Activated CD4-positive, CD25-positive, alpha-beta regulatory T cell (primary cell): ENCODE measurements at places on chromosomes 16 and 17.
A peak's percentile ranks its signal among the peaks of the same experiment; 100 is the strongest.

- no peak for DNase-seq
Measured at GRCh38 chr17:72152387-72152929, 31.6 kb downstream of the SOX9 start.

- DNase-seq = no peak
Measured at GRCh38 chr17:32827227-32827626, 49.7 kb downstream of the MYO1D start.

- DNase-seq = no peak
Measured at GRCh38 chr16:49756775-49757558, 98.9 kb downstream of the ZNF423 start.

- no peak for DNase-seq
Measured at GRCh38 chr16:68909099-68909733, 65.9 kb downstream of the TANGO6 start.

- no peak for DNase-seq
Measured at GRCh38 chr16:85361441-85362118, 249.3 kb upstream of the CIBAR2 start.

DNA sequence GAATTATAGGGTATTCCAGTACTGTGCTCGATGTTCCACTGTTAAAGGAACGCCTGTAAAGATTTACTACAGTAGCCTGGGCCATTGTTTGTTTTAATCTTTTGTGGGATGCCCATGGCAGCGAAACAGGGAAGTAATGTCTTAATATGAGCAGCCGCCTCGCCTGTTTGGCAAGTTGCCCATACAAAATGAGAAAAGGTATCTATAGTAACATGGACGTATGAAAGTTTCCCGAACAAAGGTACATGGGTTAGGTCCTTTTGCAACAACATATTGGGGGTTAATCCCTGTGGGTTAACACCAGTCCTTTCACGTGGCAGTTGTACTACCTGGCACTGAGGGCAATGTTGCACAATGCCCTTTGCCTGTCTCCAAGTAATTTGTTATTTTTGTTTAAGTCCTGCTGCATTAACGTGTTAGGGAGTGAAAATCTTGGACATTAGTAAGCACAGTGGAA, 21.1 kb upstream of the TMC5 start:
- no peak for DNase-seq

GRCh38 chr16:24023621-24024020, 187.8 kb downstream of the PRKCB start:
- no peak for DNase-seq

- no peak for DNase-seq
Measured at GRCh38 chr16:57140931-57141668, 44.7 kb downstream of the PSME3IP1 start.

- DNase-seq = peak; percentile 76
Measured at GRCh38 chr17:29111816-29112499, 68.2 kb downstream of the MYO18A start.

DNA sequence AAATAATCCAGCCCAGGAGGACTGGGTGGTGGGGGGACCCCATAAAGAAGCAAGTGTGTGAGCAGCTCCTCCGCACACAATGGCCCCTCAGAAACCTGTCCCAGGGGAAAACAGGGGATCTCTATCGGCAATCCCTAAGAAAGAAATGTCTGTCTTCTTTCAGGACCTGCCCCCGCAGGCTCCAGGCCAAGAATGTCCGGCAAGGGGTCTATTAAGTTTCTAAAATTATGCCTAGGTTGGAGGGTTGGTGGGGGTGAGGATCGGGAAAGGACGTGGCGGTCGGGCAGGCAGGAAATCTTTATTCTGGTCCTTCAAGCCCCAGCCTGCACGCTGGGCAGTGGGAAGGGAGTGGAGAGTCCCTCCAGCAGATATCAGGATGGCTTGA, 23.4 kb upstream of the LITAF start:
- DNase-seq = no peak

DNA sequence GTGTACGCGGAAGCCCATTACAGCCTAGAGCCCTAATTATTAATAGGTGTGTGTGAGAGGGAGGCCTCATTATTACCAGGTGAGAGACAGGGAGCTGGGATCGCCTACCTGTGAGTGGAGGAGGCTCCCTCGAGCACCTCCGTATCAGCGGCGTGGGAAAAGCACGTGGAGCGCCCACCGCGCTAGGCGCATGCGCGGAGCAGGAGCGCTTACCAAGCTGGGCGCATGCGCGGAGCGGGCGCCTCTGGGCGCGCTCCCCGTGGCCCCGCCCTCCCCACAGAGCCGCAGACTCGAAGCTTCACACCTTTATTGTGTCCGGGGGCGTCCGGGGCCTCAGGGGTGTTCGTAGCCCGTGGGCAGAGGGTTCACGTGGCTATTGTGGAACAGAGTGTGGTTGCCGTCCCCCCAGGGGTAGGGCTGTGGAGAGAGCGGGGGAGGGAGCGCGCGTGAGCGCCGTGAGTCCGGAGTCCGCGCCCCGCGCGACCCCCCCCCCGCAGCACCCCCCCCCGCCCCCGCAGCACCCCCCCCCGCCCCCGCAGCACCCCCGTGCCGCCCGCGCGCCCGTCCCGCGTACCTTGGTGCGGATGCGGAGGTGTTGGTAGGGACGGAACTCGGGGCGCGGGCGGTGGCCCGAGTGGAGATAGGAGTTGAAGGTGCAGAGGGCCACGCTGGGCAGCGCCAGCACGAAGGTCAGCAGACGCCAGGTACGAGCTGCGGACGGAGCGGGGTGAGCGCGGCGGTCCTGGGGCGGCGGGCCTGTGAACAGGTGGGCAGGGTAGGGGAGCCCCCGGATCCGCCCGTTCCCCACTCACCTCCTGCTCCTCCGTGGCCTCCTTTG, 500 bp downstream of the COX6A2 start:
- DNase-seq = peak; percentile 47

GRCh38 chr17:3256575-3256974, 41.6 kb downstream of the OR3A1 start:
- no peak for DNase-seq

DNA sequence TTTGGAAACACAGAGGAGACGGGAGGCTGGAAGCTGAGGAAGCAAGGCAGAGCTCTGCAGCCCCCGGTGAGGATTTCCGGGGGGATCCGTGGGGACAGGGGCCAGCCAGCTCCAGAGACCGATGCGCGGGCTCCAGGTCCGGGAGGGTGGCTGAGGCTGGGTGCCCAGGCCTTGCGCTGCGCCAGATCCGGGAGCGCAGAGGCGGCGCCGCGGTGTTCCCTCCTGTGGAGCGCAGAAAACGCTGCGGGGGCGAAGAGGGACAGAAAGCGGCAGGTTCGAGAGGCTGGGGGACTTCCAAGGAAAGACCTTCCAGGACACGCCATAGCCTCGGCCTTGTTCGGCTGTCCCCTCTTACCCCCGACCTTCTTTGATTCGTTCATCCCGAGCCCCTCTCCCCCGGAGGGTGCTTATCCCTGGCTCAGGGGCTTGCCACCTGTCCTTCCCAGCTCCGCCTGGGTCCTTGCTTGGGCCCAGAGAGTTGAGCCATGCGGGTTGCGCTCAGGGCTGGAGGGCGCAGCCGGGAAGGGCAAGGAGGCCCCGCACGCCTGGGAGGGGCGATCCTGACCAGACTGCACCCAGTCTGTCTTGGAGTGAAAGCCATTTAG, 697 bp upstream of the SHISA9 start:
- no peak for DNase-seq

DNA sequence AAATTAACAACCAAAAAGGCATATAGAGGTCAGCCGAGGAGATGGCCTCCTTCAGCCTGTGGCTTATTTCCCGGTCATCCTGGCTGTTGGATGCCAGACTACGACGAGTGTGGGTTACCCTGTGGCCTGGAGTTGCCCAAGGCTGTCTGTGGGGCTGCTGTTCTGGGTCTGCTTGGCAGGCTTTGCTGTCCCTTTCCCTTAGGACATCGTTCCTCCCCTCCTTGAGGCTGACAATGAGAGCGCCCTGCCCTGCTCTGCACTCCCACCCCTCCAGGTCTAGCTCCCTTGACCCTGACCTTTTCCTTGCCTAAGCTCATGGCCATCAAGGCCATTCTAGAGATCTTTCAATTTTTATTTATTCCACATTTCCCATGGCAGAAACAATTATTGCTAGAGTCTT, 1.9 kb upstream of the CBFB start:
- no peak for DNase-seq

DNA sequence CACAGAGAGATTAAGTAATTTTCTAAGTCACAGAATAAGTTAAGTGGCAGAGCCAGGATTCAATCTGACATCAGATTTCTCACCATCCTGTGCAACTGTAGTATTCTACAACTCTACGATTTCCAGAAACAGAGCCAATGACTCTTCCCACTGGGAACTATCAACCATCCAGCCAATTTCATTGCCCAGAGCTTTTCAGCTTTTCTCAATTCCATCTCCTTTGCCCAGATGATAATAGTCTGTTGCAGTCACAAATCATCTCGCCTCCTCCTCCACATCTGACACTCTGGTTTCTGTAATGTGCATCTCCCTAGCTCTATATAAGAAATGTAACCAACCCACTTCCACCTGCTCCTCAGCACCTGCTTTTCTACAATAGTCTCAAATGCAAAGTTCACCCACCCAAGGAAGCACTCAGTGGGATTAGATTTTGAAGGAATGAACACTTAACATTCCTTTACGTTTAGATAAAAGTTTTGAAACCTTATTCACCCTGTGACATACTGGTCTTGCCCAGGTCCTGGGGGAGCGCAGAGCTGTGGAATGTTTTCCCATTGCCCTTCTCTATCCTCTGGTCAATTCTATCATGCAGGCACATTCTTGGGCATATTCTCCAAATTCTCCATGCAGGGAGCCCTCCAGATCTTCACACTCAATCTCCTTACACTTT, 167.8 kb upstream of the ASIC2 start:
- no peak for DNase-seq

GRCh38 chr16:86398622-86399021, 111.7 kb upstream of the FOXF1 start:
- DNase-seq = no peak

GRCh38 chr17:44961921-44962350, 6.2 kb downstream of the C1QL1 start:
- DNase-seq = no peak

DNA sequence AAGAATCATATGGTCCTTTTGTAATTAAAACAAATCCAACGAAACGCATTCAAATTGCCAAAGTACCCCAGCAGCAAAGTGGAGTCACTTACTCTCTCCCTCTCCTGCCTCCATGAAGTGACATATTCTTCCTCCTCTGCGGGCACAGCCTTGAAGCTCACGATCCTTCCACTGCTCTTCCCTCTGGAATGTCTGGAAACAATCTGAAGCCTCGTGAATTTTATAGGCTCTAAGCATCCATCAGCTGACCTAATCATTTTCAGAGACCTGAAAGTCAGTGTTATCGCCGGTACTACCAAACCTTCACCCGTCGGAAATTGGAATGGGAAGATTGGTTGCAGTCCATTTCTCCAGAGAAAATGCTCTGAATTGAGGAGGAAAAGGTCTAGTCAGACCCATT, 134.5 kb upstream of the FOXF1 start:
- DNase-seq = no peak

DNA sequence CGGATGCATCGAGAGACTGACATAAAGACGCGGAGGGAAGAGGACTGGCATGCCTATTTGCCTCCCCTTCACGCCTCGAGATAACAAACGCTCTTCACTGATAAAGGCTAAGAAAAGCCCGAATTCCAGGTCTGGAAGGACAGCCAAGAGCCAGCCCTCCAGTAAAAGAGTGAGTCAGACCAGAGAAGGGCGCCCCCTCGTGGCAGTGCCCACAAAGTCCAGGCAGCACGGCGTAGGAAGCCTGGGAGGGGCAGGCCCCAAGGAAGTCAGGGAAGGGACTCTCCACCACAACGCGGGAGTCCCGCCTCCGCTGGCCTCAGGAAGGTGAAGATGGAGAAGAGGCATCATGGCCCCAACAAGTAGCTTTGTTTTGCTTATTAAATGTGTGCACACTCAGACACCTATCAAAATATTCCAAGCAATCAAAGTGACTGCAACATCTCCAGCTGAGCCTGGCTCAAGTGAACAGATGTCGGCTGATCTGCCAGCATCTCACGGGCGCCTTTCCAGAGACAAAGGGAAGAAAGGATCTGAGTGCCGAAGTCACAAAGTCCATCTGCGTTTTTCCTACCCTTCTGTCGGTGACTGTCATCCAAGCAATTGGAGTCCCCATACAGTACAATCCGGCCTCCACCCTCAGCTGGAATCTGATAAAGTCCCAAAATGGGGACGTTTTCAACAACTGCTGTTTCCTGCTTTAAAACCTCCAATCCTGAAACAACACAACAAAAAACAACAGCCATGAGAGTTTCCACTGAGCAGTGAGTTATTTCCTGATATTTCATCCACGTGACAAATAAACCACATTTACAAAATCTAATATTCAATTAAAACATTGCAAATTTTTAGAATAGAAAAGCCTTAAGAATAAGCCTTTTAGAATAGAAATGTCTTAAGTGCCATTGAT, 20.4 kb upstream of the SLC38A8 start:
- DNase-seq = peak; percentile 22

GRCh38 chr16:82425661-82426060, 201.1 kb upstream of the CDH13 start:
- no peak for DNase-seq

- DNase-seq = no peak
Measured at GRCh38 chr16:56923481-56924091, 8.4 kb upstream of the HERPUD1 start.

GRCh38 chr16:78693496-78693895, 594.0 kb downstream of the WWOX start:
- DNase-seq = no peak

GRCh38 chr17:80005360-80006338, 30.0 kb downstream of the TBC1D16 start:
- peak; percentile 23 for DNase-seq

DNA sequence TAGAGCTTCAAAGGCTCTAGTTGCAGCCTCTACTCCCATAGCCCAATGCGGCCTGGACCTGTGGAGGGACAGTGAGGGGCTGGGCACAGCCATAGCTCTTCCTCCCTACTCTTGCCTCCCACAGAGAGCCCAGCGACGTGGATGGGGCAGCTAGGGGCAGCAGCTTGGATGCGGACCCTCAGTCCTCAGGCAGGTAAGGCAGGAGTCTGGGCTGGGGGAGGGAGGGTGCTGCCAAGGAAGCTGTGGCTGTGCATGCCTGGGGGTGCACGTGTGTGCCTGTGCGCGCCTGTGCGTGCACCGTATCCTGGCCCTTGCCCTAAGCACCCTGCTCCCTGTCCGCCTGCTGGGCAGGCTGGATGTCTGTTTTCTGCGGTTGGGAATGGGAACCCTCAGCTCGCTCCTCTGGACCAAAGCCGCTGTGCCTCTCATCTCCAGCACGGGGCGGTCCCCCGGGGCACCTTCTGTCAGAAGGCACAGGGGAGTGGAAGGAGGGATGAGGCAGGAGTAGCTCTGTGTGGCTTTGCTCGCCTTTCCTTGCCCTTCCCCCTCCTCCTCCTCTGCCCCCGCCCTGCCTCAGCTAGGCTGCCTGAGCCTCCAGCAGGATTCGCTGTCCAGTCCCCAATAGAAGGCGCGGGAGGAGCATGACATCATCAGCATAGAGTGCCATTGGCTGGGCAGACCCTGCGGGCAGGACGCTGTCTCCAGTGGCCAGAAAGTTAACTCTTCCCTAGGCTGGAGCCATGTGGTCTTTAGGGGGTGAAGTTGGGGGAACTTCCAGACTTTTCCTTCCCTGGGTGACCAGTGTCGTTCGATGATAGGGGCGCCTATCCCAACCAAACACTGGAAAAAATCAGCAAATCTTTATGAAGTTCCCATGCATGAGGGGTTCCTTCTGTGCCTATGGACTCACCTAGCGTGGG, 797 bp downstream of the PRCD start:
- no peak for DNase-seq
